GM23338 (cell line): ENCODE measurements at places on chromosomes 12 and 14.

- DNase-seq = no peak
Observed at GRCh38 chr14:101074196-101075024, 170.9 kb upstream of the RTL1 start.

DNA sequence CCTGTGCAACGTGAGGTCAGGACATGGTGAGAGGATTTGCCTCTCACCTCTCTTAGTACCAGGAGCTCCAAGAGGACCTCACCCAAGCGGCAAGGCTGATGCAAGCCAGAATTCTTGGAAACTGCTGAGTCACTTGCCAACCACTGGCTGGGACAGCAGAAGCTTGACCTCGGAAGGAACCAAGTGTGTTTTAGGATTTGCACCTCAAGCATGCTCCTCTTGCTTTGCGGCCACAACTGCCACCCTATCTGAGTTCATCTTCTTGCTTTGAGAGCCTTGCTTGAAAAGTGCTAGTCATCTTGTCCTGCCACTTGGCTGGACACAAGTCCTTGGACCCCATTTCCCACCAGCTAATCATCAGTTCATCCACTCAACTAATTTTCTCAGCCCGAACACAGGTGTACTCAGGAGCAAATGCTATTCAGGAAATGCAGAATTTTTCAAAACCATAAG lies 195.8 kb downstream of the SLC25A21 start:
- DNase-seq = no peak

DNA sequence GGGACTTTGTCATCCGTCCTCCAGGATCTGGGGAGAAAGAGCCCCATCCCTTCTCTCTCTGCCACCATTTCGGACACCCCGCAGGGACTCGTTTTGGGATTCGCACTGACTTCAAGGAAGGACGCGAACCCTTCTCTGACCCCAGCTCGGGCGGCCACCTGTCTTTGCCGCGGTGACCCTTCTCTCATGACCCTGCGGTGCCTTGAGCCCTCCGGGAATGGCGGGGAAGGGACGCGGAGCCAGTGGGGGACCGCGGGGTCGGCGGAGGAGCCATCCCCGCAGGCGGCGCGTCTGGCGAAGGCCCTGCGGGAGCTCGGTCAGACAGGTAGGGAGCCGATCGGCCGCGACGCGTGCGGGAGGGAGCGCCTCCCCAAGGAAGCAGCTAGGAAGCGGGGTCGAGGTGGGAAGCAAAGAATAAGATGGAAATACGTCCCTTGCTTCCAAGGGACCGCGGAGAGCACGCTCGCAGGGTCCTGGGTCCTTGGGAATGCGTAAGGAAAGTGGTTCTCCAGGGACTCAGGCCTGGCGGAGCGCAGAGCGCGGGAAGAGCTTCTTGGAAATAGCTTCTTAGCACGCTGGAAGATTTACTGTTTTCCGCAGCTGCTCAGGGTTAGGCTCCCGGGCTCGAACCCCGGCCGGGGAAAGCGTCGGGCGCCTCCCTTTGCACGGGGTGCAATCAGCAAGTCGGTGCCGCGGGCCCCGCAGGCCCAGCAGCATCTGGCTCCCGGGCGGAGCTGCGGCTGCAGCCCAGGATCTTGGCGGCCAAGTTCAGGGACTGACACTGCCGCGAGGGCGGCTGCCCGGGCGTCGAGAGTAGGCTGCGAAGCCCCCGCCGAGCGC lies 457 bp downstream of the SOCS2 start:
- peak; percentile 79 for DNase-seq

DNA sequence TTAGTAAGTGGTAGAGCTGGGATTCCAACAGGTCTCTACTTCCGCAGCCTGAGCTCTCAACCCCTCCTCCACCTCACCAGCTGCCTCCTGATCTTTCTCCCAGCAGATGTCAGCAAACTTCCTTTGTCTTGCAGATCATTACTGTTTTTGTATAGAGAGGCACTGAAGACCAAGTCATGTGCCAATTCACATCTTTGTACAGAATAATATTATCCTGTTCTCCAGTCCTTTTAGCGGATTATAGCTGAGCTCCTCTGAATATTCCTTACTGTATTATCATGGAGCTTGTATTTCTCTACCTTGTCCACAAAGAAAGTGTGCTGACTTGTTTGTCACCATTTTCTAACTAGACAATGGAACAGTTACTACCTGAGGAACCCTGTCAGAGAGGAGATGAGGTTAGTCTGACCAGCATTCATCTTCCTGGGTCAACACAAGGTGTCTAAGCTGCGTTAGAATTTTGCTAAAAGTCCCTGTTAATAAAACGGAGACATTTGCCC lies 142.3 kb upstream of the ARHGAP5 start:
- peak; percentile 85 for DNase-seq

DNA sequence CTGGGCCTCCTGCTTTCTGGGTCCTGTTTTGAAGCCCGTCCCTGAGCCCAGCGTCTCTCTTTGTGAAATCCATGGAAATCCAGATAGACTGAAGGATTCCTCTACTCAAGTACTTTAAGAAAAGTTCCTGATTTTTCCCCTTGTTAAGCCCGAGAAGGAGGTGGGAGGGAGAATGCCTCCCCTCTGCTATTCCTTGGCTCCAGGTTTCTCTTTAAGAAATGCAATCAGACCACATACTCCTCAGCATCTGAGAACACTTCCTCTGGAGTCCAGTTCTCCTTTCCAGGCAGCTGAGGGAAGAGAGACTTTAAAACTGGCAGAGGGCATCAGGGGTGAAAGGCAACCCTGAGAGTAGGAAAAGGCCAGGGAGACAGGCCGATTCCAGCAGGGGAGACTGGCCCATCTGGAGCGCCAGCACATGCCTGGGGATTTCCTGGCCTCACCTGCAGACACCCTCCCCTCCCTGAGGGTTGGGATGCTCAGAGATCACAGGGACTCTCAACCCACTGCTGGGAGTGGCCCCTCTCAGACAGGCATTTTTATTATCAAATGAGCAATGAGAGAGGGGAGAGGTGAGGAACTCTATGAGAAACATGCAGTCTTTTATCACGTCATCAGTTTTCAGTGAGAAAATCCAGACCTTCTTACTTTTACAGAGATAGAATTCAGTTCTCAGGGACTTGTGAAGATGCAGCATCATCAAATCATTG lies 2.0 kb upstream of the EMP1 start:
- no peak for DNase-seq

DNA sequence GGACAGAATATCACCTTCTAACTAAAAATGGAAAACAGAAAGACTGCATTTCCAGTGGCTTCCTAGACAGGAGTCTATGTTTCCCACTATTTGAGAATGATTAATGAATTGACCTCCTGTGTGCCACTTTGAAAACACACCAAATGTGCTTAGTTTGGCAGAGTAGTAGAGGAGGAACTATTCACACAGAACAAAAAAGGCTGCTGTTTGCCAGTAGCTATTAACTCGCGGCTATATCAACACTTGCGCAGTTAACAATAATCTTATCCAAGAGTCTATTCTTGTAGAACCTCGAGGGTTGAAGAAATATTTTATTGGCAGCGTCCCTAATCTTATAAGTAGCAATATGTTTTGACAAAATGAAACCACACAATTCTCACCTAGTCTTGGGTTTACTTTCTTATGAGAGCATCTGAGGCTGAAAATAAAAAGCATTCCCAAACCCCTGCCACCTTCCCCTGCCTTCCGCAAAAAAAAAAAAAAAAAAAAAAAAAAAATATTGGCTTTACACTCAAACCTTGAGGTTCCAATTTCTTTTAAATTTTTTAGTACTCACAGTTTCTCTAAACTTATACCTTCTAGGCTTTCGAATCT lies 127.3 kb upstream of the FLRT2 start:
- DNase-seq = no peak

- no peak for DNase-seq
Observed at GRCh38 chr14:54002653-54003052, 46.0 kb upstream of the BMP4 start.
